ENCODE measurements at places on chromosomes 6 and 20. TPM values are rescaled to one million over a fixed set of nuclear protein-coding genes. Genes with fewer than 3 reads are reported as not detected.

DNA sequence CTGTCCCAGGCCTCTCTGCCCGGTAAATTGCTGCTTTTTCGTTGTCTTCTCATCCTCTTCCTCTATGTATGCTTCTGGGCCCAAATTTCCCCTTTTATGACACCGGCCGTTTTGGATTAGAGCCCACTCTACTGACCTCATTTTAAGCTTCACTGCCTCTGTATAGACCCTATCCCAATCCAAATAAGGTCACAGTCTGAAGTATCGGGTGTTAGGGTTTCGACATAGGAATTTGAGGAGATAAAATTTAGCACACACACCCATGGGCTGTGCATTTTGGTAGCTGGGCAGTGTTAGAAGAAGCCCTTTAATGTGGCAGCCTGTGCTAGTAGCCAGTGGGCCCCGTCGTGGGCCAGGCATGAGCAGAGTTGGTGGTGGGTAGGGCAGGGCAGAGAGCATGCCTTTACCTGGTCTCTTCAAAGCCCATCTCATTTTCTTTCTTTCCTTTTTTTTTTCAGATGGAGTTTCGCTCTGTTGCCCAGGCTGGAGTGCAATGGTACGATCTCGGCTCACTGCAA is 27.9 kb upstream of the EZR start:
- no peaks in the 10 kb centered on the region for H3K27me3 ChIP-seq
- H3K27ac ChIP-seq, result no peak overlapping the region
- peaks cover 26% of the 10 kb centered on the region for H3K4me1 ChIP-seq
- DNase-seq, result no peak
- no peak overlapping the region for H3K4me3 ChIP-seq

- H3K27me3 ChIP-seq, result no peaks in the 10 kb centered on the region
- no peak for DNase-seq
- H3K4me3 ChIP-seq, result peak overlapping the region; percentile 75
- H3K36me3 ChIP-seq, result no peaks in the 10 kb centered on the region
- peak overlapping the region; percentile 87 for H3K27ac ChIP-seq
These were observed 14.3 kb downstream of the B4GALT5 start for GRCh38 chr20:49699200-49699992.

GRCh38 chr6:161654209-161654608 is 380.3 kb upstream of the AGPAT4 start:
- H3K27ac ChIP-seq, result no peak overlapping the region
- DNase-seq, result no peak
- no peaks in the 10 kb centered on the region for H3K27me3 ChIP-seq
- peaks cover under 1% of the 10 kb centered on the region for H3K4me1 ChIP-seq
- no peaks in the 10 kb centered on the region for H3K36me3 ChIP-seq
- H3K4me3 ChIP-seq, result no peak overlapping the region

GRCh38 chr6:124956018-124956417 is 6.2 kb upstream of the RNF217 start:
- H3K27me3 ChIP-seq, result peaks cover 20% of the 10 kb centered on the region
- H3K4me1 ChIP-seq, result peaks cover under 1% of the 10 kb centered on the region
- DNase-seq, result no peak
- H3K27ac ChIP-seq, result no peak overlapping the region
- H3K4me3 ChIP-seq, result no peak overlapping the region

- no peak for DNase-seq
- no peaks in the 10 kb centered on the region for H3K4me1 ChIP-seq
- no peaks in the 10 kb centered on the region for H3K36me3 ChIP-seq
- no peak overlapping the region for H3K4me3 ChIP-seq
These were observed 45.8 kb upstream of the CEP162 start for GRCh38 chr6:84273048-84273809.

- H3K4me1 ChIP-seq, result no peaks in the 10 kb centered on the region
- no peak for DNase-seq
- no peaks in the 10 kb centered on the region for H3K36me3 ChIP-seq
- no peaks in the 10 kb centered on the region for H3K27me3 ChIP-seq
- H3K27ac ChIP-seq, result no peak overlapping the region
These were observed 167.3 kb upstream of the GMDS start for GRCh38 chr6:2412731-2413130.

- no peak for DNase-seq
- H3K4me3 ChIP-seq, result no peak overlapping the region
- no peaks in the 10 kb centered on the region for H3K36me3 ChIP-seq
- no peak overlapping the region for H3K27ac ChIP-seq
- no peaks in the 10 kb centered on the region for H3K4me1 ChIP-seq
These were observed 44.1 kb downstream of the GJA1 start for GRCh38 chr6:121479486-121480098.

DNA sequence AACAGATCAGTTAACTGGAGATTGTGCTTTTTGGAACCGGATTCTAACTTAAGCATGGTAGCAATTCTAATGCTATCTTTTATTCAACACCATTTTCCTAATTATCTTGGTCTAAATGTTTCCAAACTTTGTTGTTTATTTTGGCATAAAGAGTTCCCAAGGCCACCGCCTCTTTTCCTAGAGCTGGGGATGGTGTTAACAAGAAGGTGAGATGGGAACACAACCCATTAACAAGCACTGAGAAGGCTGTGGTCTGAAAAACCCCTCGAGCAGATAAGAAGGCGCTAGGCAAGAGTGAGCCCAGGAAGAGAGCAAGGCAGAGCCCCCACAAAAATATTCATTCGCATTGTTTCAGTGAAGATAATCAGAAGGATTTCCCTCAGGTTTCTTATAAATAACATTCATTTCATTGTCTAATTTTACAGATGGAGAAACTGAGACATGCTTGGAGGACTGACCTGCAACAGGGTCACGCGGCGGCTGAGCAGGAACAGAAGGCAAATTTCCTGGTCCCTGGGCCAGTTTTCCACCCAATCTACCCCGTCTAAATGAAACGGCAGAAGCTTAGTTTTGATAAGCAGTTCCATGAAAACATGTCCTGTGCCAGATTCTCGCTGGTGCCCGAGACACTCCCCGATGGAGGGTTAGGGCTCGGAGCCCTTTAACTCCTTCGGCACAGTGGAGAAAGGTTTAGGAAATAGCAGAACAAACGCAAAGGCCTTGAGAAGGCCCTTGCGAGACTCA is 155.6 kb downstream of the FOXC1 start:
- peaks cover 6% of the 10 kb centered on the region for H3K4me1 ChIP-seq
- no peak overlapping the region for H3K27ac ChIP-seq
- H3K27me3 ChIP-seq, result no peaks in the 10 kb centered on the region
- no peak overlapping the region for H3K4me3 ChIP-seq

DNA sequence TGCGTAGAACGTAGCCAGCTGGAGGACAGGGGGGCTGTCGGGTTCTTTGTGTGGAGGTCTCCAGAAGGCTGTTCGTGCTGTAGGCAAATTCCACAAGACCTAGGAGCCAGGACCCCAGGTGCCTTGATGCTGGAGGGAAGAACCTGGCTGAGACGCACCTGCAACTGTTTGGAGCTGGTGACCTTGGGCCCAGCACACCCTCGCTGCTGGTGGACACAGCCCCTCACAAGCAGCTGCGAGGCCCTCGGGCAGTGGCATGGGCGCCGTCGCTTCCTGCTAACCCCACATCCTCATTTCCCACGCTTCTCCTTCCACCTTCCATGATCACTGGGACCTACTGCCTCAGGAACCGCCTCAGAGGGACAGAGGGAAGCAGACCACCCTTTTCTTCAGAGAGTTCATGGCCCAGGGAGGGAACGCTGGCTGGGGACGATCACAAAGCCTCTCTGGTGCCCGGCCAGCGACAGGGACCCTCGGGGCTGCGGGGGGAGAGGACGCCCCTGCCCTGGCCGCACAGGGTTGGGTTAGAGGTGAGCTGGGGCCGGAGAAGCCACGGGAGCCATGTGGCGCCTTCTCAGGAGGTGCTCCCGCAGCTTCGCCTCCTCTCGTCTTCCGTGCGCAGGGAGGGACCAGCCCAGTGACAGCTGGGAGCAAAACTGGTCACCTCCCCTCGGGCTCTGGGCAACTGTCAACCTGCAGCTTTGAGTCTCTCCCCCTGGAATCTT is 18.4 kb downstream of the DLL1 start:
- peak overlapping the region; percentile 89 for H3K4me3 ChIP-seq
- H3K4me1 ChIP-seq, result peaks cover 17% of the 10 kb centered on the region
- H3K36me3 ChIP-seq, result no peaks in the 10 kb centered on the region
- peak overlapping the region; percentile 87 for H3K27ac ChIP-seq

DNA sequence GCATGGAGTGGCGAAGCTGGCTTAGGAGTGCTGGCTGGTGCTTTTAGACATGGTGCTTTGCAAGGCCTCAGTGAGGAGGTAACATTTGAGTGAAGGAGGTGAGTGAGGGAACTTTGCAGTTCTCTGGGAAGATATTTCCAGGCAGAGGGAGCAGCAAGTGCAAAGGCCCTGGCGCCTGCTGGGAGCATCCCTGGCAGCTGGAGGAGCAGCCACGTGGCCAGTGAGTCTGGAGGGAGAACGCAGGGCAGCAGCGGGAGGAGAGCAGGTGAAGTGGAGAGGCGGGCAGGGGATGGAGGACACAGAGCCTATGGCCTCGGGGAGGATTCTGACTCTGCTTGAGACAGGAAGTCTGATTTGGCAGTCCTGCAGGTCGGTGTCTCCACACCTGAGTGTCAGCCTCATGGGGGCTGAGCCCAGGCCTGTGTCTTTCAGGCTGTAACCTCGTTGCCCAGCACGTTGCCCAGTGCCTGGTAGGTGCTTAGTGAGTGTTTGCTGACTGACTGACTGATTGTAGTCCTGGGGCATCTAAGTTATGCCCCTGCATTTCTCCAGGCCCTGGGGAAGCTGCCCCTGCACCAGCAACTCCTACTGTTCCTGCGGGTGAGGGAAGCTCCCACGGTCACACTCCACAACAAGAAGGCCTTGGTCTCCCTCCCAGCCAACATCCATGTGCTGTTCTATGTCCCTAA is 11.0 kb upstream of the BPIFB4 start:
- no peak for DNase-seq
- no peaks in the 10 kb centered on the region for H3K36me3 ChIP-seq
- peaks cover 14% of the 10 kb centered on the region for H3K4me1 ChIP-seq
- H3K27me3 ChIP-seq, result no peaks in the 10 kb centered on the region
- peak overlapping the region; percentile 84 for H3K27ac ChIP-seq
- H3K4me3 ChIP-seq, result peak overlapping the region; percentile 73

DNA sequence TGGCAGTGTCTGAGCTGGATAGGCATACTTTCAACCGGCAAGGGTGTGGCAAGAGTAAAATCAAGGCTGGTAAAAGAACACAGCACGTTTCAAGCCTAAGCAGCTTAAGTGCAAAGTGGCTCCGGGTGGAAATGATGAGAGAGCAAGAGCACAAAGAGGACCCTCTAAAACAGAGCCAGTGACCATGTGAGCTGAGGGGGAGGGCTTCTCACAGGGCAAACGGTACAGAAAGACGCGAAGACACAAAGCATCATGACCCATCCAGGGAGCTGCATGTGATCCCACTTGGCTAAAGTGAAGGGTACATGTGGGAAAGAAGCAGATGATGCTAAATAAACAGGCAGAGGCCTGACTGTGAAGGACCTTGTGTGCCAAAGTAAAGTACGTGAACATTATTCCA is 25.7 kb downstream of the FKBP5 start:
- no peak overlapping the region for H3K27ac ChIP-seq
- peaks cover under 1% of the 10 kb centered on the region for H3K4me1 ChIP-seq
- no peak for DNase-seq
- H3K4me3 ChIP-seq, result no peak overlapping the region

DNA sequence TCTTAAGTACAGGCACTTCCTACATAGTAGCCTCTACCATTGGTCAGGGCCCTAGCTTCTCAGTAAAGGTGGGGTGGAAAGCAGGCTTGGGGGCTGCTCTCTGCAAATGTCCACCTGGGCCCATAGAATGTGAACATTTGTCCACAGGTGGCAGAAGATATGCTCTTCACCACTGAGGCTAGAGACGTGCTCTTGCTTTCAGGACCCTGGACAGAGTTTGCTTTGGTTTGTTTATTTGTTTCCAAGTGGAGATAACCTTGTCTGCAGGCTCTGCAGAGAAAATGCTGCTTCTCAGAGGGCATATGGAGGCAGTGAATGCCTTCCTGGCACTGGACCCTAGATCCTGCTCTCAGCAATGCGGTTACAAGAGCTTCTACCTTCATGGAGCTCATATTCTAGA is 129.0 kb downstream of the F13A1 start:
- H3K36me3 ChIP-seq, result peaks cover 3% of the 10 kb centered on the region
- H3K4me3 ChIP-seq, result no peak overlapping the region
- H3K4me1 ChIP-seq, result no peaks in the 10 kb centered on the region
- DNase-seq, result no peak
- no peak overlapping the region for H3K27ac ChIP-seq
- H3K27me3 ChIP-seq, result peaks cover 16% of the 10 kb centered on the region

DNA sequence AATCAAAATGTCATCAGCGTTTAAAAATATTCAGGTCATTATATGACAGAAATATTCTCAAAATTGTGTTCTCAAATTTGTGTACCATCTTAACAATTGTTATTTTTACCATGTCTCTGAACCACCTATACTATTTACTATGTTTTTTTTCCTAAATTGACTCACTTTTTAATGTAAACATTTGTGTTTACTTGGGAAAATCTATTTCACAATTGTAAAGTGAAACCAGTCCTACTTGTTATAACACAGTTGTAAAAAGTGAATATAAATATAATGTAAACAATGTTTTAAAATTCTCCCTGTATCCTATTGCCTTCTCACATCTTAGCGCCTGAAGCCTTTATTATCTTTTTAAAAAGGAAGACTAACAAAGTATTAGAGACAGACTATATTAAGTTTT is 83.5 kb downstream of the ADGRG6 start:
- H3K36me3 ChIP-seq, result no peaks in the 10 kb centered on the region
- H3K4me1 ChIP-seq, result peaks cover 3% of the 10 kb centered on the region
- peaks cover 15% of the 10 kb centered on the region for H3K27me3 ChIP-seq
- no peak overlapping the region for H3K4me3 ChIP-seq
- H3K27ac ChIP-seq, result no peak overlapping the region

The SLC32A1 gene
- not detected for total RNA-seq

The AARS2 gene
- total RNA-seq, result 14.8 TPM

The MAFB gene
- total RNA-seq, result 0.86 TPM

The HTR1B gene
- not detected for total RNA-seq

The LY6G6F gene
- 1.6 TPM for total RNA-seq

The UNC5CL gene
- 4.9 TPM for total RNA-seq

The SCAND1 gene
- 60.7 TPM for total RNA-seq

The CCN5 gene
- total RNA-seq, result not detected

Measured in T-helper 17 cell (primary cell).